Stimulated activated CD4-positive, alpha-beta T cell treated with anti-CD3 and anti-CD28 coated beads, TNF-alpha, amount 100 ng/mL, for 24 hours (primary cell): ENCODE measurements at places on chromosomes 7 and 10.

DNA sequence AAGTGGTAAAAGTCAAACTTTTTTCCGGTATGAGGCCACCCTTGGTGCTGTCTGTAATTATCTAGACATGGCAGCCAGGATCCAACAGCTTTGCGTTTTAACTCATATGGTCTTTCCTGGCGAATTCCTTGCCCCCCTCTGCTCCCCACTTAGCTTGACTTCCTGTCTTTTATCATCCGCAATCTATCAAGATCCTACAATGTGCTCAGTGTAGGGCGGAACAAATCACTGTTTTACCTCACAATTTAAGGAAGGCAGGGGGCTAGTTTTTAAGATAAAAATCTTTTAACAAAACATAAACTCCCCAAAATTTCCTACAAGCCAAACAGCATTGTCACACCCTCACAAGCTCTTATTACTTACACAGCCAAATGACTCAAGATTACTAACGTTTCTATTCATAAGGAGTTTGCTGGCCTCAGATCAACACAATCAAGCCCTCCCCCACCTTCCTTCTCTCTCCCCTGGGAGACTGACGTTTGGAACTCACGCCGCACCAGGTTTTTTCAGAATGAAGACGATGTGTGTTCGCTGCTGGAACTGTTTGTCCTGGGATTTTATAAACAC lies 1.3 kb upstream of the CDK14 start:
- no peak for DNase-seq

DNA sequence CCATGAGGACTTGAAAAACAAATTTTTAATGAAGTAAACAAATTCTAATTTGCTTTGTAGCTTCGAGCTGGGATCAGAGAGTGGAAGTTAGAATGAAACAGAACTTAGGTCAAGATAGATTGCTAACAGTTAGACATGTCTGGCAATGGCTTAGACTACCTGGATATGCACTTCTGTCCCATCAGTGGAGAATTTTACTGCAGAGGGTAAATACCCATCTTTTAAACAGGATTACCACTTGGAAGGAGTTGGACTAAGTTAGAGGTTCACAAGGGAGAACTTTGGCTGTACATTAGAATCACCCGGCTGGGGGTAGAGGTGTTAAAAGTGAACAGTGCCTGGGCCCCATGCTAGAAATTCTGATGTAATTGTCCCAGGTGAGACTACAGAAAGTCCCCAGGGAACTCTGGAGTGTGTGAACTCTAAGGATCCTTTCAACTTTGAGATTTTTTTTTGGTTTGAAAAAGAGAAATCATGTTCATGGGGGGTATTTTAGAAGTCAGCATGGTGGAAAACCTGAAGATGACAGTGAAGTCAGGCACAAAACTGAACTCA lies 35.5 kb downstream of the ENTPD1 start:
- no peak for DNase-seq

GRCh38 chr10:43756341-43756740 lies 107.7 kb upstream of the ZNF32 start:
- no peak for DNase-seq

DNA sequence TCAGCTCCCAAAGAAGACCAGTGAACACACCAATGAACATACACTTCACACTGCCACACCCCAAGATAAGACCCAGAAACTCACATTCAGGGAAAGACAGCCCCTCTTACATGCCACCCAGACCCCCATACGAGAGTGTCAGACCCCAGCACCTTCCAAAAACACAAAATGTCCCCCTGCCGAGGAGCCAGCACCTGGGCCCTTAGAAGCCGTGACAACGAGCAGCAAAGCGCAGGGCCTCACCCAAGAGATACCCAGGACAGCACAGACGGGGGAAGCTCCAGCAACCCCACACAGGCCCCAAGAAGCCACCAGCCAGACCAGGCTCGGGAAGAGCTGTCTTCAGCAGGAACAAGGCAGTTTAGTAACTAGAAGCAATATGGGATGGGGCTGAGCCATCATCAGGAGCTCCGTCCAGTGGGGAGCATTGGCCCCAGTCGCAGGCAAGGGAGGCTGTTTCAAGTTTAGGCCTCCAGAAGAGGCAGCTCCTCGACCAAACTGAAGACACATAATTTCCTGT lies 243.6 kb downstream of the PTPRN2 start:
- no peak for DNase-seq

DNA sequence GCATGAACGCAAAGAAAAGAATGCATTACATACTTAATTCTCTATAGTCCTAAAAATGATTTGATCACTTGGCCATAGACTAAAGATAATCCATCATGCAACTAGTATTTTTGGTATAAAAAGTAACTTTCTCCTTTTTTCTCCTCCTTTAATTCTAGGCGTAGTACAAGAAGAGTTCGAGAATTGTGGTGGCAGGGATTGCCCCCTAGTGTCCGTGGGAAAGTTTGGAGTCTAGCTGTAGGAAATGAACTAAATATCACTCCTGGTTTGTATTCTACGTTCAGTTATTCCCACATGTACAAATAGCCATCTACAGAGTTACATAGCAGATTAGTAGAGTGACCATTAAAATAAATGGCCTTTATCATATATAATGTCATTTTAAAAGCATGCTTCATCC lies 45.5 kb upstream of the HELLS start:
- no peak for DNase-seq
